Activated T-cell treated with anti-CD3 and anti-CD28 coated beads, Interleukin-2, amount 50 U/mL, for 72 hours (primary cell): ENCODE measurements at places on chromosomes 13 and 19. TPM values are rescaled to one million over a fixed set of nuclear protein-coding genes. Genes with fewer than 3 reads are reported as not detected.
A peak's percentile ranks its signal among the peaks of the same experiment; 100 is the strongest.

GRCh38 chr13:62171697-62172096 is 756.0 kb upstream of the PCDH20 start:
- no peak for DNase-seq

DNA sequence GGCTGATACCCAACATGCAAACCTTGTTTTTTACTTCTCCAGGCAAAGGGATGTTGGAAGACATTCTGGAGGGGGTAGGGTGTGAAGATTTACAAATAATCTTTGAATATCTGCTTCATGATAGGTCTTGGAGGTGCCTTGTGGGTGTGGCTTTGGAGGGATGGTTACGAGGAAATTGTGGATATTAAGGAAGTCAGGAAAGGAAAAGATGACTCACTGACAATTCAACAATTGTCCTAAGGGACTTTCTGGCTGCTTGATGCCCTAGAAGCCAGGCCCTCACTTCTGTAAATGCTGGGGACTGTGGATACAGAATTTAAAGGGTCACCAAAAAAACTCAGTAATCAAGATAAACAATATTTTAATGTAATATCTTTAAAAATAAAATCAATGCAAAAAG is 37.4 kb upstream of the ZNF527 start:
- no peak for DNase-seq

DNA sequence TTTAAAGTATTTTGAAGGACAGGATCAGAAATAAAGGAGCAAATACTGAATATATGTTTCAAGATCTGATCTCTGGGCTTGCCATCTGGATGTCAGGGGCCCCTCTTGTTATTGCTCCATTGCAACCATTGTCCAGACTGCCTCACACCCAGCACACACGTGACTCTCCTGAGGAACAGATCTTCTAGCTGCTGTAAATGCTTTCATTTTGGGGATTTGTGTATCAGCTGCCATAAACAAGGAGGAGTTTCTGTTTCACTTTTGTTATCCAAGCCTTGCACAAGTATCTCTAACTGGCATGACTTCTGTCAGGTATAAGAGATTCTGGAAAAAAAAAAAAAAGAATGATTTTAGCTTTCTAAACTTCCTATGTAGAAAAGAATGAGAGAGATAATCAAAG is 1624.1 kb upstream of the PRR20A start:
- DNase-seq, result no peak

The TMEM238 gene
- total RNA-seq, result 11.7 TPM

DNA sequence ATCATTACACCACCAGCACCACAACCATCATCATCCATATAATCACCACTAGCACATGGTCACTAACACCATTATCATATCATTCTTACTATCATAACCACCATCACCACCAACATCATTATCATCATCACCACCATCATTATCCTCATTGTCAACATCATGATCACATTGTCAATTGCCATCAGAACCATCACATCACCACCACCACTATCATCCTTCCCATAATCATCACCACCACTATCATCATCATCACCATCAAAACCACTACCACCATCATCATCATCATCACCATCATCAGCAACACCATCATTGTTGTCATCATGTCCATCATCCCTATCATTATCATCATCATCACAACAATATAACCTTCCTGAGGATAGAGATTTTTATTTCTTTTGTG is 58.1 kb downstream of the MBD3L1 start:
- no peak for DNase-seq

DNA sequence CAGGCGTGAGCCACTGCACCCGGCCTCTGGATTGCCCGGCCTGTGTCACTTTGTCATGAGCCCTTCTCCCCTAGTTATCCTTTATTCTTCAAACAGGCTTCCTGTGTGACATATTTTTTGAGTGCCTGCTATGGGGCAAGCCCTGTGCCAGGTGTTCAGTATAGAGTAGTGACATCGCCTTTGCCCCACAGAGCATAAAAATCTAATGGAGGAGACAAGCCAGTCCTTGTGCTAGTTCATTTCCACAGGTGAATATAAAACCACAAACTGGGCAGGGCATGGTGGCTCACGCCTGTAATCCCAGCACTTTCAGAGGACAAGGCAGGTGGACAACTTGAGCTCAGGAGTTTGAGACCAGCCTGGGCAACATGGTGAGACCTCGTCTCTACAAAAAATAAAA is 43.2 kb downstream of the BBC3 start:
- no peak for DNase-seq

GRCh38 chr13:80454245-80454644 is 113.3 kb upstream of the SPRY2 start:
- DNase-seq, result no peak

The NLRP4 gene
- total RNA-seq, result not detected

GRCh38 chr19:2574478-2574931 is 98.6 kb downstream of the GADD45B start:
- no peak for DNase-seq

The NKPD1 gene
- total RNA-seq, result 0.72 TPM

- no peak for DNase-seq
These were observed 811.5 kb upstream of the ATXN8OS start for GRCh38 chr13:69296130-69296529.

DNA sequence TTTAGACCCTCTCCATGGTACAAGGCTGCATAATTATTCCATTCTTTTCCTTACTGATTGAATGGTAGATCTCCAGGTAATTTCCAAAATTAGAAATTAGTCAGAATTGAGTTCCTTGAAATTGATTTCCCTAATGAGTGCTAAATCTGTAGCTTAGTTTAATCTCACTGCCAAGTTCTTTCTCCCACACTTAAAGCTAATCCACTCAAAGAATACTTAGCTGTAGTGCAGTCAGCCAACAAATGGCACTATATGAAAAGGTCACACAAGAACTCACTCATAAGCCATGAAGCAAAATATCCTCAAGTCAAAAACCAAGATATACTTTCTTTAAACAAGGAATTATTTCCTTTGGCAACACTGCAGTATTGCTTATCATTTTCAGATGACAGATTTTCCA is 62.0 kb downstream of the XPO4 start:
- DNase-seq, result no peak

DNA sequence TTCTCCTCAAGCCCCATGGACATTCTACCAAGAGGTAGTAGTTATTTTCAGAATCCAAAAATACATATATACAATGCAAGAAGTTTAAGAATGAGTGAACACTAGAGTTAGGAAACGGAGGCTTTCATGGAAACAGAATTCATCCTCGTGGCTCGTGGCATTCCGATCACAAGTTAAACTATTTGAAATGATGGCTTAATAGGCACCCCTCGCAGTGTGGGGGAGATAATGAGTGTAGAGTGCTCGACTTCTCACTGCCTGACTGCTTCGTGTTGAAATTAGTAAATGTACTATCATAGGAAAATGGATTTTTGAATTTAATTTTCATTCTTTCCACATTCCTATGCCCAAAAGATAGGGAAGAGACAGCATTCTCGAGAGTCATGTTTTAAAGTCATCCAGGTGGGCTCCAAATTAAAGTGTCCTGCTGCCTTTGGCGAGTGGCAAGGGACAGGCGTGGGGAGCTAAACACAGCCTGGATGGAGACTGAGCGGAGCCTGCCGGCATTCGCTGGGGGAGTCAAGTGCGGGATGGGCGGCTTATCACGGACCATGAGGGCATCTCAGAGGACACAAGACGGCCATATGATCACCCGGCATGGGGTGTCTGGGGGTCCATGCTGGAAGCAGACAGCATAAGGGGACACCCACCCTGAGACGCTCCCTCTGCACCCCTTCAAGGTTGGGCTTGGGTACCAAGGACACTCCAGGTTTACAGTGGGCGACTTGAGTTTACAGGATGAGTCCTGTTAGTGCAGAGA is 165.2 kb downstream of the TEX29 start:
- DNase-seq, result no peak

GRCh38 chr19:46303691-46304397 is 7.0 kb downstream of the HIF3A start:
- no peak for DNase-seq

DNA sequence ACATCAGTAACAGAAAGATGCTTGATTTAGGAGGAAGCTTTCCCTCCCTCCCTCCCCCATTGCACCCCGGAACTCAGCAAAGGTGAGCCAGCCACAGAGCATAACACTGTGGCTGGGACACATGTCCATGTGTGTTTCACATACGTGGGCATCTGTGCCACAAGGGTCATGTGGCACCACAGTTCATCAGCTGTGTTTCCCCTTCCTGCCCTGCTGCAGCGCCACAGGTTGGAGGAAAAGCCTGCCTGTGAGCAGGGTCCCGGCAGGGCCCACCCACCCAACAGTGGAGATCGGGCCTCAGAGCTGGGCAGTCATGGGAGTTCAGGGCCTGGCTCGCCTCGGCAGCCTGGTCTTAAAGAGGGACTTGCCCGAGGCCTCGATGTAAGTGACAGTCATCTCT is 2.8 kb downstream of the ACP5 start:
- DNase-seq, result peak; percentile 42

The SMAD9 gene
- not detected for total RNA-seq

The ZNF575 gene
- total RNA-seq, result 4.3 TPM

DNA sequence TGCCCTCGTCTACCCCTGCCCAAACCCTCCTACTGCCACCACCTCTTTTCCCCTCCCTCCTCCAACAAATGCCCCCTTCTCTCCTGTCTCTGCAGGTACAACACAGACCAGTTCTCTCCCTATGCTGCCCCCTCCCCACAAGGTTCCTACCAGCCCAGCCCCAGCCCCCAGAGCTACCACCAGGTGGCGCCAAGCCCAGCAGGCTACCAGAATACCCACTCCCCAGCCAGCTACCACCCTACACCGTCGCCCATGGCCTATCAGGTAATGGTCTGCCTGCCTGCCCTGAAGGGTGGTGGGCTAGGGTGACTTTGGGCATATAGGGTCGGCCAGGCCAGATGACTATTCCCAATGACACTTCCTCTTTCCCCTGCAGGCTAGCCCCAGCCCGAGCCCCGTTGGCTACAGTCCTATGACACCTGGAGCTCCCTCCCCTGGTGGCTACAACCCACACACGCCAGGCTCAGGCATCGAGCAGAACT is 6.5 kb upstream of the TIMM50 start:
- peak; percentile 77 for DNase-seq

GRCh38 chr19:39047073-39047472 is 14.7 kb upstream of the FBXO27 start:
- DNase-seq, result no peak

The ZNF714 gene
- total RNA-seq, result 23.9 TPM

DNA sequence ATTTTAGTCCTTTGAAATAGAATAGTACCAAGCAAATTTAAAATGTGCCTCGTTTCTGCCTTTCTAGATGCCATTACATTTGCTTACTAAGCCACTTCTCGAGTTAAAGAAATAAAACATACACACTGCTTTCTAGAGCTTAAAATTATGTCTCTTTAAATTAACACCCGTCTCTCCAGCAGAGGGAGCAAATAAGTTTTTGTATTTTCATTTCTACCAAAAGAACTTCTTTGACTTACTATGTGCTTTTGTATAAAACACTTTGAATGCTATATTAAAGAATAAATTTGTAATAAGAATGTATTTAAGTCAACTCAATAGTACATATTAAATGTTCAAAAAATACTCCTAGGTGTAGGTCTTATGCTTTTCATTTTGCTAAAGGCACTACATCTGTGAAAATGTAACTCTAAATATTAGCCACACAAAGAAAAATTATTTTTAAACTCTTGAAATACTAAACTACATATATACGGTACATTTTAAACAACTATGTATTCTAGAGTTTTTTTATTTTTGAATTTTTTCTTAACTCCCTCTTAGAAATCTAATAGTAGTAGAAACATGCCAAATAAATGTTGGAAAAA is 269.3 kb upstream of the MIR17HG start:
- DNase-seq, result no peak

DNA sequence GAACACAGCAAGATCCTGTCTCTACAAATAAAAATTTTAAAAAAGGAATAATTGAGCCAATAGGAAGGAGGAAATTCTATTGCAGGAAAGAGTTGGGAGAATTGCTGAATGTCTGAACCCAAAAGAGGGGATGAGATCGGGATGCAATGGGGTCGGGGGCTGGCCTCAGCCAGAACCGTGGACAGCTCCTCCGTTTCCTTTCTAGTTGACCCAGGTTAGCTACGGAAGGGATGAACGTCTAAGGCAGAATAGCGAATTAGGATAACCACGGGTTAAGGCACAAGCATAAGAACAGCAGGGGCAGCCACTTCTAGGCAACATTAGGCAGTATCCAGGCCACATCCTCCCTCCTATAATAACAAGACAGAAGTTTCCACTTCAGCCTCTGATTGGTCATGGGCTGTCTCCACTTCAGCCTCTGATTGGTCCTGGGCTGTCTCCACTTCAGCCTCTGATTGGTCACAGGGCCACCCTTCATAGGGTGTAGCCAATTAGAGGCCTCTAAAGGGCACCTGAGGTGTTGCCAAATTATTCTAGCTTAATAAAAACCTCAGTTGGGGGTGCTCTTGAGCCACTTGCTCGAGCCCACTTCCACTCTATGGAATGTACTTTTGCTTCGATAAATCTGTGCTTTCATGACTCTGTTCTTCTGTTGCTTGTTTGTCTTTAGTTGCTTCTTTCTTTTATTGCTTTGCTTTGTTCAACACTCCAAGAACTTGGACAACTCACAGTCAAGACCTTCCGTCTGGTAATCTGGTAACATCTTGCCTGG is 24.9 kb upstream of the TPM4 start:
- peak; percentile 40 for DNase-seq

DNA sequence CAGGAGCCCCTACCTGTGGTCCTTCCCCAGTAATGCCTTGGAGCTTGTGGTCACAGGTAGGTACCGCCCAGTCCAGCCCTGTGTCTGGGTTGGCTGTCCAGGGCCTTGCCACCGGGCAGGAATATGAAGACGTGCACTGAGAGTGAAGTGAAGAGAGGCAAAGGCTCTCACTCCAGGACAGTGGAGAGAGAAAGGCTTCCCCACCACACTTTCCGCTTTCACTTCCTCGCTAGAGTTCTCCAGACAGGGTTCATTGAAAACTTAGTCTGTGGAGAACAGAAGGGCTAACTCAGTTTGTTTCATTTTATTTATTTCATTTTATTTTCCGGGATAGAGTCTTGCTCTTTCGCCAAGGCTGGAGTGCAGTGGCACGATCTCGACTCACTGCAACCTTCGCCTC is 14.2 kb downstream of the FCAR start:
- no peak for DNase-seq

DNA sequence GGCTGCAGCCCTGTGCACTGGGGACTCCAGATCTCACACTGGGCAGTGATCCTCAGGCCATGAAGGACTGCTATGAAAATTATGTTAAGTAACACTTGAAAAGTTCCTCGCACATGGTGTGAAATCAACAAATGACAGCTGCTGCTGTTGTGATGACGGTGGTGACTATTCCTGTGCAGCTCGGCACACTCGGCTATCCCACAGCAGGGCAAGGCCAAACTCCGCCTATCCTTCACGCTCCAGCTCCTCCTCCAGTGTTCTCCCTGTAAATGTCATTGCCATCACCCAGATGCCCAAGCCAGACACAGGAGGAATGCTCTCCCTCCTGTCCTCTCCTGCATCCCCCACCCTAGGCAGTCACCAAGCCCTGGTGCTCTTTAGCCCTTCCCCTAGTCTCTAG is 31.3 kb downstream of the GRIK5 start:
- DNase-seq, result no peak

The SIGLEC8 gene
- total RNA-seq, result not detected

The JSRP1 gene
- 1.6 TPM for total RNA-seq

The PSG1 gene
- total RNA-seq, result not detected

- DNase-seq, result no peak
These were observed 103.9 kb downstream of the HS6ST3 start for GRCh38 chr13:96193728-96194310.

GRCh38 chr19:48656840-48657474 is 11.0 kb upstream of the CA11 start:
- DNase-seq, result no peak
